ENCODE measurements at places on chromosomes 3 and 15.

DNA sequence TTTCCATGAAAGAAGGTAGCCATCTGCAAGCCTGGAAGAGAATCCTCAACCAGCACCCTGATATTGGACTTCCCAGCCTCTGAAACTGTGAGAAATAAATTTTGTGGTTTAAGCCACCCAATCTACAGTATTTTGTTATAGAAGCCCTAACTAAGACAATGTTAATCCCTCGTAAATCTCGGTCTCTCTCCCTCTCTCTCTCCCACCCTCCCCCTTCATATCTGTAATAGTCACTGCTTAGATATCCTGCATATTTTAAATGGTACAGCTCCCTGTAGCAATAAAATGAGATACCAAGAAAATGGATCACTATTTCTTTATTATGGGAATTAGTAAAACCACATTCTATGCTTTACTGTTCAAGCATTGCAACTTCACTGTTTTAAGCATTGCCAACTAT, 21.0 kb upstream of the FAM174B start:
- no peak for DNase-seq

- no peak for DNase-seq
These were observed 161.3 kb upstream of the CBLB start for GRCh38 chr3:106029954-106030626.

DNA sequence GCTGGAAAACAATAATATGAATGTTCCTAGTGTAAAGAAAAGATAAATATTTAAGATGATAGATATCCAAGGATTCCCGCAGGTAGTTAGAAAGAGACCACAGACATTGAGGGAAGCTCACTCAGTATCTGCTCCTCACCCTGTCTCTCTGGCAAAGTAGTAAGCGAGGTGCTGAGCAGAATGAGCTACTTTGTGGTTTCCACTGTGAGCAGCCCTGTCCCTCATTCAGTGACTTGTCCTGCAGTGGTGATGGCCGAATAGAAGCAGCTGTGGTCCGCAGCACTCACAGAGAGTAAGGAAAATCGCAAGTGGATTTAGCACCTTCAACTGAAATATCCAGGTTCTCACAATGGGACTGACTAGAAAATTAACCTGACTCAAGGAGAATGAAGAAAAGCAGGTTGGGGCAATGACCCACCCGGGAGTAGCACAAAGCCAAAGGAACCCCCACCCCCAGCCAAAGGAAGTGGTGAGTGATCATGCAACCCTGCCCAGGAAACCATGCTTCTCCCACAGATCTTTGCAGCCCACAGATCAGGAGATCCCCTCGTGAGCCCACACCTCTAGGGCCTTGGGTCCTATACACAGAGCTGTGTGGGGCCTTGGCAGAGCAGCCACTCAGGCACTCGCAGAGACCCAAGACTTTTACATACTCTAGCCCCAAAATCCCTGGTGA, 21.8 kb upstream of the SLC25A38 start:
- DNase-seq, result no peak

DNA sequence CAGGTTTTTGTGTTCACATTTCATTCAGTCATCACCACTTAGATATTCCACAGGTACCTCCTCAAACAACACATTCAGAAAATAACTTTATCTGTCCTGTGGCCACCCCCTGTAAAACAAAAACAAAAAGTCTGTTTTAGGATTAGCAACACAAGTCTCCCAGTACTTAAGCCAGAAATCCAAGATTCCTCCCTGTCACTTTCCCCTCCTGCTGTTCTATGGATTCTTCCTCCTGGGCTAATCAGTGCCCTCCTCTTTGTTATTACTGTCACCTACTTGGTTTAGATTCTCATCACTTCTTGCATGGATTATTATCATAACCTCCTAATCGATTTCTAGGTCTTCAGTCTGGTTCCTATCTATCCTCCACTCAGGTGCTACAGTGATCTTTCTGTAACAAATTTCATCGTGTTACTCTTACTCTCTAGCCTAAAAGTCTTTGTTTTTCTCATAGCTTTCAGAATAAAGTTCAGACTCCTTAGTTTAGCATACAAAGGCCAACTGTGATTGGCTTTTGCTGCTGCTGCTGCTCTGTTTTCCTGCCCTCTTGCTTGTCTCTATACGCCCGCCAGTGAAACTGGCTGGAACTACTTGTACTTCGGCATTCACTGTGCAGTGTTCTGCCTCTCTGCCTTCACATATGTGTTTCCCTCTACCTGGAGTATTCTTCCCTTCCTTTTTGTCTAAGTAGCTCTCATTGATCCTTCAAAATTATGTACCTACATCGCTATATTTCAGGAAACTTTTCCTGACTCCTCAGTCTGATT, 32.2 kb downstream of the PPP2R3A start:
- peak; percentile 6 for DNase-seq

DNA sequence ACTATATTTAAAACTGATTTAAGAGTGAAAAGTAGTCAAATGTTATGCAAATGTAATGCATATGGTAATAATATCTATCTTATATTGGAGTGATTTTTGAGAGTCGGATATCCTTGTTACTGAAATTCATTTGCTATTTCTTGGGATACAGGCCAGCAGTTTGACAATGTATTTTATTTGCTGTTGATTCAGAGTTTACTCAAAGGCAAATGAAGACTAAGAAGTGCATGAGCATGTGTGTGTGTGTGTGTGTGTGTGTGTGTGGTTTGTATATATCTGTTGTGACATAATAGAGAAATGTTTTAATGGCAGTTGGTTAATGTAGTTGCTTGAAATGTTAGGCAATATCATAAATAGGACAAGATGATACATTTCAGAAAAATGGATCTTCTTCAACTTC, 39.0 kb downstream of the UNC13C start:
- no peak for DNase-seq

DNA sequence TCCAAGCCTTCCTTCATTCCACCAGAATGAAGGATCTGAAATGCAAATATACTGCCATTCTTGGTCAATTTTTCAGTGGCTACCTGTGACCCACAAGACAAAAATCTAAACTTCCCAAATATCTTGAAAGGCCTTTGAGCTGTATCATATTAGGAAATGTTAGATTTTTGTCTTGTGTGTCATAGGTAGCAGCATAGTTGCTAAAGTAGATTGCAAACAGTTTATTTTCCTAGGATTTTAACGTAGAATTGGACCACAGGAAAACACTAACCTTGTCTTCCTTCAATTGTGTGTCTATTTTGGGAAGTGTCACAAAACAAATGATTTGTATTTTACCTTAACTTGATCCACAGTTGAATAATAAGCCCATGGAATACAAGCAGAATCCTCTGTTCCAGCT, 42.4 kb downstream of the CP start:
- no peak for DNase-seq

- no peak for DNase-seq
These were observed 33.2 kb downstream of the CDCP1 start for GRCh38 chr3:45112939-45113338.

- DNase-seq, result no peak
These were observed 62.3 kb upstream of the TNFAIP8L3 start for GRCh38 chr15:51156957-51157356.

GRCh38 chr15:75211436-75212199, 9.9 kb downstream of the C15orf39 start:
- no peak for DNase-seq

DNA sequence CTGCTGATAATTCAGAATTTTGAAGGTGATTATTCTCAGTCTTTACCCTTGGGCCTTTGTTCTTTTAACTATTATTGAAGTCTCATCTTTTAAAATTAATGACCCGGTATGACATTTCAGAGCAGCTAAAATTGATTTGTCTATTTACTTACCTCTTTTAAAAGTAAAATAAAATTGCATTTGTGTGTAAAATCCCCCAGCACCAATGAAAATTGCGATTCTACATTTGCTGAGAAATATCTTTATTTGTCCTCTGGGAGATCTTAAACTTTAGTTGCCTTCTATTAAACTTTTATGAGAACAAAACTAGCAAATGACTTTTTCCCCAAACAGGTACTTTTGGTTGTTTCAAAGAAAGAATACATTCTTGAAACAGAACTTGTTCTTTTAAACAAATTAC, 7.5 kb upstream of the IL5RA start:
- DNase-seq, result no peak

DNA sequence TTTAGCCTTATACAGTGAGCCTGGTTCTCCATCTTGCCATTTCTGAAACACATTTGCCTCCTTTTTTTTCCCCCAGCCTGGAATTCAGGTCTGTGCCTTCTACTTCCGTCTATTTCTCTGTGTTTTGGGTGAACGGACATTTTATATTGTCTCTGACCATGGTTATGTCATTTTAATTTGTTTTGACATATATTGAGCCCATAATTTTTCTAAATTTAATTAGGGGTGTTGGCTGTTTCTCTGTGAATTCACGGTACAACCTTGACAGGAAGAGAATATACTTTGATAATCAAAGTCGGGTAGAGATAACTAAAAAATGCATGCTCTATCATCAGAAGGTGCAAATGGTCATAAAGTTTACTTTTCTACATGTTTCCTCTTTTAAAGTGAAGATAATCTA, 361.4 kb downstream of the VGLL3 start:
- DNase-seq, result no peak

GRCh38 chr15:83716605-83717004, 62.7 kb downstream of the ADAMTSL3 start:
- no peak for DNase-seq

DNA sequence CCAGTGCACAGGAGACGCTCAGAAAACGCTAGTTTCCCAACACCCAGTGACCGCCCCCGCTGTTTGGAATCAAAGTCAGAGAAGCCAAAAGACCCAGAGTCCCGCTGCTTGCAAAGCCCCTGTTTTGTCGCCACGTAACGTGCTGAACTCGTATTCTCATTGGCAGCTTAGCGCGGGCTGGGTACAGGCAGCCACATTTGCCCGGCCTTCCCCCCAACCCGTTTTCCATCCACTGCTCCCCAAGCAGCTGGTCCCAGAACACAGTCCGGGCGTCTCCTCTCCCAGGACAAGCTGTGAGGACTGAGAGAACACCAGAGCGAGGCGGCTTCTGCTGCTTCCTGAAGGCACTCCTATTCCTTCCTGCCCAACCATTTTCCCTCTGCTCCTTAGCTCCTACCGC, 54.8 kb downstream of the RASGRF1 start:
- no peak for DNase-seq

GRCh38 chr15:88484682-88485331, 17.3 kb downstream of the MRPS11 start:
- no peak for DNase-seq

- no peak for DNase-seq
These were observed 220.6 kb downstream of the SLCO3A1 start for GRCh38 chr15:92074101-92074500.

DNA sequence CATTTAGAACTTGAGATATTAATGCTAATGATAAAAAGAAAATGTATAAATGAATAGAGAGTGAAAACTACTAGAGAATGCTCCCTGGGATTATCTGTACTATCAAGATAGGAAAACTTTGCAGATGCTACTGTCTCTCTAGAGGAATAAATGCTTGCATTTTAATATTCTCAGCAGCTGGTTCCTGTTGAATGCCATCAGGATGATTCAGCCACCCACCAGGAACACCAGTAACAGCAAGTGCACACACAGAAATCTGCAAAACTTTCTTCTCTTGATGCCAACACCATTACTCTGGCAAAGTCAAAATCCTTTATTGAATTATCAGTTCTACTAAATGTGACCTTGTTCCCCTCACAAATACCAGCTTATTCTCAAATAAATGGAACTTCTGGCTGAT, 148.4 kb downstream of the TIGIT start:
- DNase-seq, result no peak

DNA sequence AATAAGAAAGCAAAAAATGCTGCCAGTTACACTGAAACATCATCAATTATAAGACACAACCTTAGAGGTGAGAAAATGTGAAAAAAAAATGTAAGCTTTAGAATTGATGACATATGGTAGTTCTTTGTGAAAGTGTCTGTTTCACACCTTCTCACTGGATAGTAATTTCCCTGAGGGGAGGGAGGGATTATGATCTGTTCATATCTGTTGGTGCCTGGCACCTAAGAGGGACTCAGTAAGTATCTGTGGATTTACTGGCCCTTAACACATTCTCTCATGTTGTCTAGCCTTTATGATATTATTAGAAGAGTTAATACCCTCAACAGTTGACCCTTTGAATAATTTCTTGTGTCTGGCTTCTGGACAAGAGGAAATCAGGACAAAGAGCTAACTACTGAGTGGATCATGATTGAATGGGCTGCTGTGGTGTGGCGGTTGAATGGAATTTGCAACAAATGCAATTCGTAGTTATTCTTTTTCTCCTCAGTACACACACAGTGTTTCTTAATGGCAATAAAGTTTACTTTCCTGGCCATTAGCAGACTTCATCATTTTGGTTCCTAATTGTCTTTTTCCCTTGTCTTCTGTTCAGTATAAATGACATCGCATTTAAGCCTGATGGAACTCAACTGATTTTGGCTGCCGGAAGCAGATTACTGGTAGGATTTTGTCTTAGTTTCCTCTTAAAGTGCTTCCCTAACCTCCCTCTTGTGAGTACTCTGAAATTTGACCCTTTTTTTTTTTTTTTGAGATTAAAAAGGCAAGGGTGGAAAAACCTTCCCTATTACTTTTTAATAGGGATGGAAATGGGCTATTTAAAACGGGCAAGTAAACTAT, 9.5 kb downstream of the IFT122 start:
- DNase-seq, result no peak

DNA sequence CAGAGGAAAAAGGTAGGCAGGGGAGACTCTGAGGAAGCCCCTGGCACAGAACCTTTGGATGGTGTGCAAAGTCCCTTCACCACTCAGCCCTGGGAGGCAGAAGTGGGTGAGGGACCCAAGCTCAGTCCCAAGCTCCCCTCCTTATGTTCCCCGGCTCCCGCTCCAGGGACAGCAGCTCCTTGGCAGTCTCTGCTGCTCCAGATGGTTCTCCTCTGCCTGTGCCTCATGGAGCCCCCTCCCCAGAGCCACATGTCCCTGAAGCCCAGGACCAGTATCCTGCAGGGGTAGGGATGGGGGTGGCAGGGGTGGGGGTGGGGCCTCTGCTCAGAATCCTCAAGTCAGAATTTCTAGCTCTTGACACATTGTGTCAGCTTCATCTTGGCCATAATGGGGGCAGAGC, 8.0 kb upstream of the CAMKV start:
- no peak for DNase-seq
